ENCODE measurements at places on chromosomes 16 and 17.

- H3K4me3 ChIP-seq, result no peak overlapping the region
- H3K27me3 ChIP-seq, result no peaks in the 10 kb centered on the region
- no peak for DNase-seq
- no peaks in the 10 kb centered on the region for H3K4me1 ChIP-seq
- no peak overlapping the region for H3K27ac ChIP-seq
Observed at GRCh38 chr17:32584792-32585191, 98.0 kb downstream of the CDK5R1 start.

DNA sequence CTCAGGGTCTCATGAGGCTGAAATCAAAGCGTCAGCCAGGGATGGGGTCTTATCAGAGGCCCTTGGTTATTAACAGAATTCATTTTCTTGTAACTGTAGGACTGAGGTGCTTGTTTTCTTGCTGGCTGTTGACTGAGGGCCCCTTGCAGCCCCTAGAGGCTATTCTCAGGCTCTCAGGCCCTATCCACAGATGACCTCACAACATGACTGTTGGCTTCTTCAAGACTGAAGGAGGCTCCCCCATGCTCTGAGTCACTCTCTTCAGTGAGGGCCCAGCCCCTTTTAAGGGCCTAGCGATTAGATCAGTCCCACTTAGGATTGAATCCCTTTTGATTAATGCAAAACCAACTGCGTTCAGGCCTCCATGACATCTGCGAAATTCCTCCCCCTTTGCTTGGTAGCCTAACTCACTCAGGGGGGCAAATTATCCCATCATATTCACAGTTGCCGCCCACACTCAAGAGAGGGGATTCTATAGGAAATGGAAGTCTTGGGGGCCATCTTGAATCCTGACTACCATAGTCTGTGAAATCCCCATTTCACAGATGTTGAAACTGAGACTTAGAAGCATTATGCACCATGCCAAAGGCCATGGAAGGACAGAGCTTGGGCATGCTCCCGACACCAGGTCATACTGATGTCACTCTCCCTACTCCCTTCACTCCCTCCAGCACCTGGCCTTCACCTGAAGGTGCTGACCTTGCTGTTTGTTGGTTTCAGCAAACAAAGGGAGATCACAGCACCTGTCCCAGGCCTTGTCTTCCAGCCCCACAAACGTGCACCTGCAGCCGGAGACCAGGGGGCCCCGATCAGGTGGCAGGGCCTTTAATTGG is 592.3 kb downstream of the MAF start:
- no peak overlapping the region for H3K27ac ChIP-seq
- no peaks in the 10 kb centered on the region for H3K36me3 ChIP-seq
- no peak for DNase-seq
- no peaks in the 10 kb centered on the region for H3K27me3 ChIP-seq
- no peaks in the 10 kb centered on the region for H3K4me1 ChIP-seq

DNA sequence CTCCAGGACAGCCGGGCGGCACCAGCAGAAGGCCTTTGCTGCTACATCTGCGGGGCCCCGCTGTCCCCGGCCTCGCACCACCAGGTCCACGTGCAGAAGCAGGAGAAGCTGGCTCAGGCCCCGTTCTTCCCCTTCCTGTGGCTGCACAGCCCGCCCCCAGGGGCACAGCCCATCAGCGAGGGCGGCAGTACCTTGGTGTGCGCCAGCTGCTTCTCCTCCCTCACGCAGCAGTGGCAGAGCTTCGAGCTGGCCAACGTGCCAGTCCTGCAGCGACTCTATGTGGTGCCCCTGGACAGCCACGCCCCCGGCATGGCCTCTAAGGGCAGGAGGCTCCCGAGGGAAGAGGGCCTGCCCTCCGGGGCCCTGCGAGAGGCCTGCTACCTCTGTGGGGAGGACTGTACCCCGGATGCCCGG is 58.3 kb upstream of the CIBAR2 start:
- no peak for DNase-seq
- H3K27me3 ChIP-seq, result no peaks in the 10 kb centered on the region
- H3K4me1 ChIP-seq, result peaks cover 86% of the 10 kb centered on the region
- no peaks in the 10 kb centered on the region for H3K36me3 ChIP-seq
- no peak overlapping the region for H3K27ac ChIP-seq
- H3K4me3 ChIP-seq, result no peak overlapping the region

GRCh38 chr17:32783602-32784001 is 93.3 kb downstream of the MYO1D start:
- DNase-seq, result no peak
- no peak overlapping the region for H3K27ac ChIP-seq
- H3K4me3 ChIP-seq, result no peak overlapping the region
- no peaks in the 10 kb centered on the region for H3K27me3 ChIP-seq

DNA sequence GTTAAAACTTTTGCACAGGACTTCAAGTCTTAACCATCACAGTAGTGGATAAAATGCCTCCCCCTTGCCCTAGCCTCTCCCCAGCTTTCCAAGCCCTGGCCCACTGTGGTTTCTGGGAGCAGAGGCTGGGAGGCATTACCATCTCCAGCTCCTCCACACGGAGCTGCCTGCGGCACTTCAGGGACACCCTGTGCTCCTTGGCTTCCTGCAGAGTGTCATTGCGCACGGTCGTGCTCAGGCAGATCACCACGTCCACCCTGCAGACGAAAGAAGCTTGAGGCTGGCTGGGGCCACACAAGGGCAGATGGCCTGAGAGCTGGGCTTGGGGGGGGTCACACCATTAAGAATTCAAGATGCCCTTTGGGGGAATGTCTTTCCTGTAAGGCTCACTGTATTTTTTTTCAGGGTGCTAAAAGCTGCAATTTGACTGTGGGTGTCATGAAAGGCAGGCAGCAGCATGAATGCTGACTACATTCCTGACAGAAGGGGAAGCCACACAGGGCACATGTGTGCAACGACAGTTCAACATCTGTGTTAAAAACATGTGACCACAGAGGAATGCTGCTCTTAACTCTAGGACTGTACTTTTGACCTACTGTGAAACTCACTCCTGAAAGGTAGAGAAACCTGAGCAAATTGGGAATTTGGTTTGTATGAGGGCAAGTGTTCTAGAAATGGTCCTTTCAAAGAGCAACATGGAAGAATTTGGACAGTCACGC is 47.7 kb upstream of the CLEC18B start:
- no peak overlapping the region for H3K27ac ChIP-seq
- no peak overlapping the region for H3K4me3 ChIP-seq
- H3K27me3 ChIP-seq, result no peaks in the 10 kb centered on the region
- DNase-seq, result no peak

DNA sequence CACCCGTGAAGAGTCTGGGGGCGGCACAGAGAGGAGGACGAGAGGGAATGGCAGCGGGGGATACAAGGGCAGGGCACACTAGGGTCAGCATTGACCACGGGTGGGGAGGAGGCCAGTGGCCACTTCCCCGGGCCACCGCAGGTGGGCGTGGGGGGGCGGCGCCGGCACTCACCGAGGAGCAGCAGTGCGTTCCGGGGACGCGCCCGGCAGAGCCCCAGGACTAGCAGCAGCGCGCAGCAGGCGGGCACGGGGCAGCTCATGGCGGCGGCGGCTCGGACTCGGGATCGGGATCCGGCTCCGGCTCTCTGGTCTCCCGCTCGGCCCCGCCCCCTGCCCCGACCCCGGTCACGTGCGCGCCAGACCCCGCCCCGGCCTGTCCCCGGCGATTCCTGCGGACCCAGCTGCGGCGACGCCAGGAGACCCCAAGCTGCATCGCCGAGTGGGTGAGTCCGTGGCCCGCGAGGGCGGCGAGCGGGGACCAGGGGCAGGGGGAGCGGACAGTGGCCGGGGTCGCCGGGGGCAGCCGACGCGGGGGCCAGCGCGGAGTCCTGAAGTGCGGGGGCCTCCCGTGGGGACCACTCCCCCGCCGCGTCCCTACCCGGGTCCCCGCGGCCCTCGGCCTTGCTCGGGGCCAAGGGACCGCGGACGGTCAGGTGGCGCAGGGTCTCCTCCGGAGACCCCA is at the start of the genes SGSH and SLC26A11:
SGSH (minus strand) TSS at position 280 of the 682 bp plus-strand sequence; CDS start at position 260, 20 bp downstream.
SLC26A11 (plus strand) TSS at position 374 of the 682 bp plus-strand sequence. CDS start 1,134 bp downstream, outside the sequence.
- no peaks in the 10 kb centered on the region for H3K27me3 ChIP-seq
- DNase-seq, result peak; percentile 74
- H3K4me3 ChIP-seq, result peak within 1 kb of the TSS; percentile 80
- peaks cover 3% of the 10 kb centered on the region for H3K4me1 ChIP-seq
- H3K27ac ChIP-seq, result peak within 1 kb of the TSS; percentile 59

GRCh38 chr16:57941016-57941664 is 29.8 kb downstream of the CNGB1 start:
- H3K4me3 ChIP-seq, result no peak overlapping the region
- no peak for DNase-seq
- H3K27ac ChIP-seq, result no peak overlapping the region
- no peaks in the 10 kb centered on the region for H3K27me3 ChIP-seq
- no peaks in the 10 kb centered on the region for H3K4me1 ChIP-seq
- H3K36me3 ChIP-seq, result no peaks in the 10 kb centered on the region

DNA sequence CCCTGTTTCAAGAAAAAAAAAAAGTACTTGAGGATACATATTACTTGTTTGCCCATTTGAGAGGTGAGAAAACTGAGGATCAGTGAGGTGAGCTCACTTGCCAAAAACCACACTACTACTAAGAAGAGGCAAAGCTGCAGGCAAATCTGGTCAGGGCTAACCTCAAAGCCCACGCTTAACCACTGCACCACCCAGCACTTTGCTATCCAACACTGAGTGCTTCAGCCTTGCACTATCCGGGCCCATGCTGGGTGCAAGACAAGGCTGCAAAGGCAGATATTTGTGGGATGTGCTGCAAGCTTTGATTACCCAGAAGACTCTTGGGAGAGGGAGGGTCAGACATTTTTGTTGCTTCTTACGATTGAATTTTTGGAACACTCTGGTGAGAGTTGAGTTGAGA is 23.6 kb upstream of the NLRP1 start:
- no peak overlapping the region for H3K27ac ChIP-seq
- H3K27me3 ChIP-seq, result no peaks in the 10 kb centered on the region
- DNase-seq, result no peak
- no peaks in the 10 kb centered on the region for H3K36me3 ChIP-seq
- H3K4me3 ChIP-seq, result no peak overlapping the region
- no peaks in the 10 kb centered on the region for H3K4me1 ChIP-seq

DNA sequence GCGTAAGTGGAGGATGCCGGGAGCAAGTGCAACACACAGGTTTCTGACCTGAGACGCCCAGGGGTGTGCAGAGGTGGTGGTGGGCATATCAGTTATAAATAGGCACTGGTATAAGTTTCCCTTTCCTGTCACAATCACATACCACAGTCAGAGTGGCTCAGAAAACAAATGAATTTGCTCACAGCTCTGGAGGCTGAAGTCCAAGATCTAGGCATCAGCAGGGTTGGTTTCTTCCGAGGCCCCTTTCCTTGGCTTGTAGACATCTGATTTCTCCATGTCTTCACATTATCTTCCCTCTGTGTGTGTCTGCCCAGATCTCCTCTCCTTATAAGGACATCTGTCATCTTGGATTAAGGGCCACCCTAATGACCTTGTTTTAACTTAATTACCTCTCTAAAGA is 250.5 kb upstream of the TNRC6C start:
- DNase-seq, result peak; percentile 24
- H3K27me3 ChIP-seq, result no peaks in the 10 kb centered on the region
- H3K4me1 ChIP-seq, result no peaks in the 10 kb centered on the region
- no peak overlapping the region for H3K4me3 ChIP-seq

DNA sequence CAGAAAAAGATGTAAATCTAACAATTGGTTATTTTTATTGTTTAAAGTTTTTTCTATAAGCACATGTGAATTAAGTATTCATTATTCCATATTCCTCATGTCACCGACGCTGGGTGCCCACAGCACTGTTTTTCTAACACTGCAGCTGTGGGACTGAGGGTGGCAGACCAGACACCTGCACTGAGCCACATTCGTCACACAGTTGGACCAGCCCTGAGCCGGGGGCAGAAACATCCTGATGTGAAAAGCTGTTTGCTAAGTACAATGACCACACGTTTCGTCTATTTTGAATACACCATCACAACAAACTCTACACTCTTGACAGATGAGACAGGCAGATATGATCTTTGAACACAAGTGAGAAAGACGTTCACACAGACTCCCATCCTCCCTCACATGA is 749.5 kb downstream of the KCNJ18 start:
- no peaks in the 10 kb centered on the region for H3K27me3 ChIP-seq
- DNase-seq, result no peak
- H3K36me3 ChIP-seq, result no peaks in the 10 kb centered on the region
- no peaks in the 10 kb centered on the region for H3K4me1 ChIP-seq
- no peak overlapping the region for H3K4me3 ChIP-seq

DNA sequence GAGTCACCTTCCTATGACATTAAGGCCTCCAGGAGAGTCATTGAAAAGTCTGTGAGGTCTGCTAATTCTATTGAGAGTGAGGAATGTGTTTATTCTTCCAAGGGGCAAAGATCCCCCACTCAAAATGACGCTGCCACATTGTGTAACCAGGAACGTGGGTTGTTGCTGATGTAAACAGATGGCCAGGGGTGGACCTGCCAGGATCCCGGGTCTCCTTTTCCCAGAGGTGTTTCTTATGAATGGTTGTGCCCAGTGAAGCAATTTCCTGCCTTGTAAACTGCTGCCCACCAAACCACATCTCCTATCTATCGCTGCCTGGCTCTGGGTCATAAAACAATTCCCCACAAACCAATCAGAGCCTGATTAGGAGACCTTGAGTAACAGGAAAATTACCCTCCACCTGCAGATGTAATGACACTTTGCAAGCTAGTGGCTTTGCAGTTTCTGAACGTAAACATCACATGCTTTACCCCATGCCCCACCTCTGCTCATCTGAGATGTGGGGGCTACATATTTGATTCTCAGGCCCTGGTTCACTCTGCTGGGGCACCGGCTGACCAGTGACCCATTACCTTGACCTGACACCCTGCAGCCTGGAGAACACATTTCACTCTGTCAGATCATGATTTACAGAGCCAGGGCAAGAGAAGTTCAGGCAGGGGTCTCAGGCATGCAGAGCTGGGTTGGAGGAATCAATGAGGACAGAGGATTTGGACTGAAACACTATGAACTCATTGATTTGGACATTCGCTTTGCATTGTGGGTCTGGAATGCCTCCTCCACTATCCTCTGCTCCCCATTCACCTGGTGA is 33.1 kb upstream of the DDX52 start:
- DNase-seq, result no peak
- H3K4me3 ChIP-seq, result no peak overlapping the region
- peaks cover 7% of the 10 kb centered on the region for H3K4me1 ChIP-seq
- H3K36me3 ChIP-seq, result no peaks in the 10 kb centered on the region
- H3K27ac ChIP-seq, result peak overlapping the region; percentile 96
- no peaks in the 10 kb centered on the region for H3K27me3 ChIP-seq

DNA sequence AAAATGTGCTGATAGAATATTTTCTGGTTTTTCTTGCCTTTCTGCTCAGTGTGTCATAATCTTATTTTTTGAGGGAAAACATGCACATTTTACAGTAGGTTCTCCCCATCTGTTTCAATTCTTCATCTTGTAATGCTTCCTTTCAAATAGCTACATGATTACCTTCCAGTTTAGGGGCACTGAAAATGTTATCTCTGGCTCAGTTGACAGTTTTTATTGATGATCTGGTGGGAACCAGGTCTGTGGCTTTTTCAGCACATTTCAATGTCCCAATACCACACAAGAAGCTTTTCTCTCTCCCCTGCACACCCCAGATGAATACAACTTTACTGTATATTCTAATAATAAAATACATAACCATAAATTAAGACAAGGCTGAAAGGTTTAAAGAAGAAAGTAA is 36.5 kb downstream of the FTO start:
- no peak for DNase-seq
- H3K27ac ChIP-seq, result no peak overlapping the region
- no peaks in the 10 kb centered on the region for H3K4me1 ChIP-seq
- no peaks in the 10 kb centered on the region for H3K27me3 ChIP-seq
- no peak overlapping the region for H3K4me3 ChIP-seq

- H3K4me1 ChIP-seq, result peaks cover 34% of the 10 kb centered on the region
- DNase-seq, result no peak
- peak overlapping the region; percentile 48 for H3K4me3 ChIP-seq
- H3K27me3 ChIP-seq, result no peaks in the 10 kb centered on the region
- H3K36me3 ChIP-seq, result peaks cover 6% of the 10 kb centered on the region
Observed at GRCh38 chr17:63698381-63698885, 1.5 kb downstream of the LIMD2 start.
